ENCODE measurements at places on chromosomes 4 and X.

DNA sequence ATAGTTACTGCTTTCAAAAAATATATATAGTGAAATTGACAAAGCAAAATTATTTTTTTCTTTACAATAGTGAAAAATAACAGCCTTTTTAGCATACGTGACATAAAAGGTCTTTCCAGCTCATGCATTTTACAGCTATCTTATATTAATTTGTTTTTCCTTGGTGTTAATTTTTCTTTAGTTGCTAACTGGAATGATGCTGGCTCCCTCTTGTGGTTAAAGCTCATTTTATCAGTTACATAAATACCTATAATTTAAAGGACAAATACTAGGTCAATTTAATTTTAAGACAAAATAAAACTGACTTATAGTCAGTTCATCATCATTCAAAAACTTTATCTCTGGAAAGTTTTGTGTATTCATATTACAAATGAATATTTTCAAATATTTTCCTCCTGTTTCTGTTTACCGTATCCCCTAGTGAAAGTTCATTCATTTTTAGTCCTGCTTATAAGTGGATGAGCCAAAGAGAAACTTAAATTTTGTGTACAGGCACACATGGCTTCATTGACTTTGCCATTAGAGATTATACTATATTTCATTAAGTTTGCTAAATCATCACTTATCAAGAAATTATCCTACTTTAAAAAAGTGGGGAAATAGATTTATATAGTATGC is 9.9 kb upstream of the ANAPC4 start:
- DNase-seq: no peak

DNA sequence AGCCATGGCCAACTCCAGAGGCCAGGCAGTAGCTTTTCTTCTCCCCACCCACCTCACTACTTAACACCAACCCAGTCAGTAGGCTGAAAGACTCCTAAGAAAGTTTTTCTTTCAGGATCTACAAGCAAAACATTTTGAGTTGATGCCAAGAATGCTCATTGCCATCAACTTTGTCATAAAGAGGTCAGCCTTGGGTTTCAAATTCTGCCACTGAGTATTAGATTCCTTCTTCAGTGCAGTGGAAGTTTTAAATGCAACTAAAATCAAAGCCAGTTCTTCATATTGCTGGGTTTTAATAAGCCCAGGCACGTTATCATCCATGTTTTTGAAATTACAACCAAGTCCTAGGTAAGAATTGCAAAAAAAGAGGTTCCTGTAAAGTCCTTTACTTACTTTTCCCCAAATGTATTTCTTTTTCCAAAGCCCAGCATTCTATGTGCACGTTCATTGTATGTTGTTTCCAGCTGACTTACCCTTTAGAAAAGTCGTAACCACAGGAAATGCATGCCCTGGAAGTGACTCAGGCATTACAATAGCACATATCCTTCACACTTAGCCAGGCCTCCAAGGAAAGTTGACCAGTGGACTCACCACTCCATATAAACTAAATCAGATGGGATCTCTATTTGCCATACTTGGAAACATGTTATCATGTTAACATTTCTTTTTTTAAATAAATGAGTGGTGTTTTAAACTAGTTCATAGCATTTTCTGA is 229.9 kb downstream of the SOX3 start:
- no peak for DNase-seq

GRCh38 chrX:134173541-134174272 is 63.3 kb upstream of the CCDC160 start:
- peak; percentile 2 for DNase-seq

DNA sequence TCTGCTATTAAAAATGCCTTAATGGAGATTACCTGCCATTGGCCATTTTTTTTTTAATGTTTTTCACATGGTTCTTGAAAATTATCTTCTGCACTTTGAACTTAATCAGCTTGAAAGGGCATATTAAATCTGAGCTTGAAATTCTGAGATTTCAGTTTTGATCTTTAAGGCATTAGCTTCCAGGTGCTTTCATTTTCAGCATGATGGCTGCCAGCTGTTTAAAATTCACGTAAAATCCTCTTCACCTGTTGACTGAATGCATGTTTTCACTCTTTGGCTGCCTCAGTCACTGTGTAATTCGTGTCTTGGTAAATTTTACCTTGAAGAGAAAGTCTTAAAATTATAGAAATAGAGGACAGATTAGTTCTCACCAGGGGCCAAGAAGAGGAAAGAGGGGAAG is 39.6 kb downstream of the SMAD1 start:
- no peak for DNase-seq

GRCh38 chrX:72352786-72353185 is 47.1 kb upstream of the CITED1 start:
- no peak for DNase-seq

GRCh38 chr4:23775694-23776093 is 114.2 kb downstream of the PPARGC1A start:
- no peak for DNase-seq

DNA sequence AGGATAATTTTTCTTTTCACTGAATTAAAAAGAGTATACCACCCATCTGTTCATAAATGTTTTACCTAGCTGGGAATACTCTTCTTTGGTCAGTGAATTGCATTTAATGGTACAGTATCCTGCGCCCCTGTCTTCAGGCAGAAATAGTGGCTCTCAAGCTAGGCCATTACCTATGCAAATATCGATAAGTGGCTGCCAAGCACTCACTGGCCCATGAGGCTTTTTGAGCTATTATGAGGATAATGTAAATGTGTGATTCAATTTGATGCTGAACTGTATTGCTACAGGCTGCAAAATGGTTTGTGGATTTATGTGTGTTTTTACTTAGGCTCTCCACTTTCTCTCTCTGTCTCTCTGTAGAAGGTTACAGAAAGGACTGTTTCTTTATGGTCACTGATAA is 30.1 kb upstream of the MTMR1 start:
- DNase-seq: no peak

DNA sequence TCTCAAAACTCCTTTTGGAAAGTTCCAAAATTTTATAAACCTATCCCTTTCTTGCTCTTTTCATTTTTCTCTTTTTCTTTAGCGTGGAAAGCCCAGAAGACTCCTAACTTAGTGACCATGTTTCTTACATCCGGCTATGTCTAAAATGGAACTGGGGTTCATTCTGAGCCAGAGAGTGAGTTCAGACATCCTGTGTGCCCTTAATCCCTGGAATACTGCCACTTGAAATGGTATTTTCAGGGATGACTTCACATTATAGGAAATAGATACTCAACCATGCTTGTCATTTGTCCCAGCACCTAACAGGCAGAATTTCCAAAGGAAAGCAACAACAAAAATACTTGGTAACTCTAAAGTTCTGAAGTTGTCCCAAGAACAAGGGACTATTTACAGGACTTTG is 379.6 kb downstream of the ARHGAP24 start:
- no peak for DNase-seq

GRCh38 chrX:149371986-149372385 is 133.1 kb downstream of the IDS start:
- DNase-seq: no peak

GRCh38 chr4:184873054-184873453 is 47.3 kb upstream of the ACSL1 start:
- no peak for DNase-seq

GRCh38 chr4:109395694-109396093 is 37.9 kb upstream of the SEC24B start:
- no peak for DNase-seq

DNA sequence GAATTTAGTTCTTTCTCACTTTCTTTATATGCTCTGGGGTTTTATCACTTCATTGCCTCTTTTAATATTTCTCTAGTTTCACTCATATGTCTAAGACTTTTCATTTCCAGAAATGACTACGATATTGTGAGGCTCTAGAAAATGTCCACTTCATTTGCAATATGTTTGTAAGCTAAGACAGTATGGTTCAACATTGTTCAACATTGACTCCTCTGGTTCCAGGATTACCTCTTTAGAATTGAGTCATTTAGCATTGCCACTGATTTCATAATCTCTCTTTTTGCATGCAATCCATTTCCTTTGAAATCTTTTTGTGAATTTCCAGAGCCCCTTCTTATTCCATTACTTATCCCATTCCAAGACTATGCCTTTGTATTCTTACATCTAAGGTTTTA is 32.3 kb downstream of the BBS12 start:
- no peak for DNase-seq
